ENCODE measurements at places on chromosomes 4 and X.
A peak's percentile ranks its signal among the peaks of the same experiment; 100 is the strongest.

GRCh38 chr4:126986828-126987227 lies 645.9 kb upstream of the INTU start:
- DNase-seq = no peak

DNA sequence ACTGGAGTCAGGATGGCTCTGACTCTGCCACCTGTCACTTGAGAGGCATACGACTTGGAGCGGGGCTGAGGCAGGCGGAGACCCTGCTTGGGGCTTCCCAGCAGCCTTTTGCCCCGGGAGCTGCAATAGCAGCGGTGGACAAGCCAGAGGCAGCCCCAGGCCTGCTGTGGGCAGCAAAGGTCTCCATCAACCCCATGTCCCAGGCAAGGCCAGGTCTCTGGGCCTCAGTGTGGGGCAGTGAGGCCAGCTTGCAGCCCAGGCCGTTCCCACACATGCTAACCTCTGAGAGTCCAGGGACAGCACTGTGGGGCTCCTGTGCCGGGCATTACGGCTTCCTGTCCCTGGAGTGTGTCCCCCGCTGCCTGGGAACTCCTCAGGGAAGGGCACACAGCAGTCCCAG lies 53.0 kb downstream of the FAM53A start:
- no peak for DNase-seq

- DNase-seq = no peak
Measured at GRCh38 chr4:8727131-8727530, 134.6 kb downstream of the CPZ start.

DNA sequence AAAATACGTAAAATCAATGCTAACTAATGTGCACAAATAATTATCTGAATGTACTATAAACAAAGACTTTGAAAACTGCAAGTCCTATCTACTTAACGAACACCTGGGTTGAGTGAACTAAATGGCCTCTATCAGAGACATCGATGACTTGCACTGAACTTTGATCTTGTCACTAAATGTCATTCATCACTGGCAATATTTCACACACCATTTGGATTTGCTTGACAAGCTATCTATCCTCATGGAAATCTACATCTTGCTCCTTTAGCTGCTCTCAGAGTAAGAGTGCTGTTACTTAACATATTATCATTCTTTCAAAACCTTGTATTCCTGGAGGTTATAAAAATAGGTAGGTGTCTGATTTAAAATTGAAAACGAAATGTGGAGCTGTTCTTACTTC lies 289.3 kb downstream of the TLL1 start:
- no peak for DNase-seq

- DNase-seq = no peak
Measured at GRCh38 chr4:86043755-86044592, 315.9 kb downstream of the MAPK10 start.

GRCh38 chr4:80229128-80229527 lies 31.8 kb downstream of the PRDM8 start:
- DNase-seq = no peak

DNA sequence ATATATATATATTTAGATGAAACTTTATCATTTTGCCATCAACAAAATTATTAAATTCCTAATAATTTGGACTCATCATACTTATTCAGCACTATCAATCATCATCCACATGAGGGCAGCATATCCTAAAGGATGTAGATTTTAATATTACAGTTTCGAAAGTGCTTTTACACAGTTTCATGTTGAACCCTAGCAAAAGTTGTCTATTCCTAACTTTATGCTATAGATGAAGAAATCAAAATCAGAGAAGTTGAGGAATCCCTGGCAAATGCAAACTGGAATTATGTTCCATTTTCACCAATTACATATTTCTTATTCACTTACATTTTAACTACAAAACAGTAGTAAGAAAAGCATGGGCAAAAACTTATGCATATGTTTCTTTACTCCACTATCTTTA lies 36.6 kb upstream of the UGT2A1 start:
- DNase-seq = peak; percentile 22

- DNase-seq = no peak
Measured at GRCh38 chrX:29461039-29461438, 754.3 kb upstream of the MAGEB2 start.

- DNase-seq = no peak
Measured at GRCh38 chr4:163273922-163274321, 58.5 kb downstream of the NPY1R start.

DNA sequence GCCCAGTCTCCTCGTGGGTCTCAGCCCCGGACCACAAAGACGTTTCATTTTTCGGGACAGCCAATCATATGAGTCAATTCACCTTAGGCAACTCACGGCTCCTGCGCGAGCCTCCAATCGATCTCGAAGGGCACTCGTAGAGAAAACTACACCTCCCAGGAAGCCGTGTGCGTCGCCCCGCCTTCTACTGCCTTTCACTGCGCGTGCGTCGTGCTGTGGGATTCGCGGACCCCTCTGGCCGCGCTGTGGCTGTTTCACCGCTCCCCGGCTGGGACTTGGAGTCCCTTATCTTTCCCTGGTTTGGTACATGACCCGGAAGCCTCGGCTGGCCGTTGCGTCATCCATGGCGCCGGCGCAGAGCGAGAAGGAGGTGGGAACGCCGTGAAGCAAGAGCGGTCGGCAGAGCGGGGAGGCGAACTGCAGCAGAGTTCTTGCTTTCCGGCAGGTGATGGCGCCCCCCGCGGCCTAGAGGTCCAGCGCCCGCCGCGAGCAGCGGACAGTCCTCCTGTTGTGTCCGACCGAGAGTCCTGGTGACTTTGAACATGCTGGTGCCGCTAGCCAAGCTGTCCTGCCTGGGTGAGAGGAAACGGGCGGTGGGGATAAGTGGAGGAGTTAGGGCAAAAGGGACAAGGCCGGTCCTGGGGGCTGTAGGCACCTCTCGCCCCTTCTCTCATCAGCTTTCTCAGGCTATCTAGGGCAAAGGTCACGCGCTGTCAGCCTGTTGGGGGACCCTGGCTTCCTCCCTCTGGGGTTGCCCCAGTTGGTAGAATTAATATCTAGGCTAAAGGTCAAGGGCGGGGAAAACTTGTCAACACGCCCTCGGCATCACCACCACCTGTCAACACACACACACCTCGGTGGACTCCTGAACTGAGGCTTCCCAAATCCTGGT lies at the start of gene ETFDH:
Gene ETFDH (plus strand): TSS at position 382 of the 892 bp plus-strand sequence. CDS start 161 bp downstream, at position 543.
- DNase-seq = peak; percentile 98

DNA sequence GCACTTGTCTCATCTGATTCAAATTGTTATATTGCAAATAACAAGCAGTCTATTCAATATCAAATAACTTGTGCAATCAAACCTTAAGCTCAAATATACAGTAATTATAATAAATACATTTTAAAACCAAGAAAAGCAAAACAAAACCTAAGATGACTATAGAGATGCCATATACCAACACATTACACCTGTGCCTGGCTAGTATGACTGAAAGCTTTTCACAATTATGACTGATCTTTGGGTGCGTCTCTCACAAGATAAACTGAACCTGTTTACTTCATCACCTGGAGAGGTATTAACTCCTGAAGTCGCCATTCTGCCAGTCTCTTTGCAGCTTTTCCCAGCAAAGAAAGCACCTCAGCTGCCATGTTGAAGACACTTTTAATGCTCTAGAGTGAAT lies 41.3 kb downstream of the ACSL4 start:
- DNase-seq = no peak

- DNase-seq = no peak
Measured at GRCh38 chr4:99381588-99382175, 29.1 kb upstream of the ADH1C start.
